ENCODE measurements at places on chromosomes 13 and 19. TPM values are rescaled to one million over a fixed set of nuclear protein-coding genes. Genes with fewer than 3 reads are reported as not detected.

ATP8A2 gene
- 0.26 TPM for total RNA-seq

PLK5 gene
- not detected for total RNA-seq

WDR87 gene
- not detected for total RNA-seq

CEACAM6 gene
- not detected for total RNA-seq
